Left cardiac atrium (tissue), 4 donors: ENCODE measurements at places on chromosomes 16 and 17. TPM values are rescaled to one million over a fixed set of nuclear protein-coding genes. Genes with fewer than 3 reads are reported as not detected.

GRCh38 chr17:9273428-9274391, 252.4 kb downstream of the NTN1 start:
- DNase-seq: peak; percentile 40

DNA sequence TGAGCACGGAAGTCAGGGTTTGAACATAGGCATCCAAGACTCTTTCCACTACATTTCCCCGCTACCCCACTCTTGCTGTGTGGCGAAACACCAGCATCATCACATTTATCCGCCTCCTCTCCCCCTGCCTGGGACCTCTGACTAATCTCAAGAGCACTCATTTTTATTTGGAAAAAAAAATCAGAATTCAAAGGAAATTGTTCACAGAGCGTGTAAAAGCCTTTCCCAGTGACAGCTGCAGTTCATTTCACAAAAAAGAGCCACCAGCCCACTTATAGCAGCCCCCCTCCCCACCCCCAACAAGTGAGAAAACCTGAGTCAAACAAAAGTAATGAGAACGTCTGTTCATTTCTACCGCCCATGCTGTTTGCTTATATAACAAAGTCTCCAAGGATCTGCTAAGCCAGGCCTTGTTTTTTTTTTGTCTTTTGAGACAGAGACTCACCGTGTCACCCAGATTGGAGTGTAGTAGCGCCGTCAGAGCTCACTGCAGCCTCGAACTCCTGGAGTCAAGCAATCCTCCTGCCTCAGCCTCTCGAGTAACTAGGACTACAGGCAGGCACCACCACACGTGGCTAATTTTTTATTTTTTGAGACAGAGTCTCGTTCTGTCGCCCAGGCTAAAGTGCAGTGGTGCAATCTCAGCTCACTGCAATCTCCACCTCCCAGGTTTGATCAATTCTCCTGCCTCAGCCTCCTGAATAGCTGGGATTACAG, 48.3 kb upstream of the HAPSTR1 start:
- DNase-seq: no peak

- no peak for DNase-seq
These were observed 99.7 kb upstream of the RBL2 start for GRCh38 chr16:53334581-53334980.

- no peak for DNase-seq
These were observed 16.9 kb downstream of the ADAD2 start for GRCh38 chr16:84207879-84208278.

- DNase-seq: no peak
These were observed 10.4 kb downstream of the CANT1 start for GRCh38 chr17:78999056-78999768.

- DNase-seq: no peak
These were observed 100.0 kb upstream of the CREBBP start for GRCh38 chr16:3980253-3981111.

GRCh38 chr17:64496348-64496785, 487 bp downstream of the POLG2 start:
- DNase-seq: no peak

DNA sequence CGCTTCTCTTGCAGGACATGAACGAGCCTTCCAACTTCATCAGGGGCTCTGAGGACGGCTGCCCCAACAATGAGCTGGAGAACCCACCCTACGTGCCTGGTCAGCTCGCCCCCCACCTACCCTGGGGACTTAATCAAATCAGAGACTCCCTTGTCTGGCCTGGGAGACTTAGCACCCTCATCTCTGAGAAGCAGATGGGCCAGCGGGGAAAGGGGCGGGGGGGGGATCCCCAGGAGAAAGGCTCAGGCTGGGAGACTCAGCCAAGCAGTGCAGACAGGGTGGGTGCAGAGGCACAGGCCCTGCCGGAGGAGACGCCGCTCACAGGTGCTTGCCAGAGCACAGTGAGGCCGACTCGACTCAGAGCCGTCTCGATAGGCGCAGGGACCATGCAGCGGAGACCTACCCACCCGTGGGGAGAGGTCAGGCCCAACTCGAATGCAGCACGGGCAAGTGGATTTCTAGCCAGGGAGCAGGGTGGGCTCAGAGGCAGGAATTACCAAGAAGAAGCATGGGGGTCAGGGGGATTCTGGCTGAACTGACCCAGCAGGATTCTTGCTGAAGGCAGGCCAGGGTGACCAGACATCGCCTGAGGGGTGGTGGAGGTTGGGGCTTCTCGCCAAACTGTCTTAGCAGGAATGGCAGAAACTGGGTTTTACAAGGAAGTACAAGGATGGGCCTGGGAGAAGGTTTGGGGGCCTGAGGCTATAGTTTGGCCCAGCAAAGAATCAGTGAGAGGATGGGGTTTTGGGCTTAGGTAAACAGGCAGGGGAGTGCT, 9.7 kb downstream of the GAA start:
- no peak for DNase-seq

GRCh38 chr16:73255031-73255430, 207.1 kb upstream of the ZFHX3 start:
- no peak for DNase-seq

DNA sequence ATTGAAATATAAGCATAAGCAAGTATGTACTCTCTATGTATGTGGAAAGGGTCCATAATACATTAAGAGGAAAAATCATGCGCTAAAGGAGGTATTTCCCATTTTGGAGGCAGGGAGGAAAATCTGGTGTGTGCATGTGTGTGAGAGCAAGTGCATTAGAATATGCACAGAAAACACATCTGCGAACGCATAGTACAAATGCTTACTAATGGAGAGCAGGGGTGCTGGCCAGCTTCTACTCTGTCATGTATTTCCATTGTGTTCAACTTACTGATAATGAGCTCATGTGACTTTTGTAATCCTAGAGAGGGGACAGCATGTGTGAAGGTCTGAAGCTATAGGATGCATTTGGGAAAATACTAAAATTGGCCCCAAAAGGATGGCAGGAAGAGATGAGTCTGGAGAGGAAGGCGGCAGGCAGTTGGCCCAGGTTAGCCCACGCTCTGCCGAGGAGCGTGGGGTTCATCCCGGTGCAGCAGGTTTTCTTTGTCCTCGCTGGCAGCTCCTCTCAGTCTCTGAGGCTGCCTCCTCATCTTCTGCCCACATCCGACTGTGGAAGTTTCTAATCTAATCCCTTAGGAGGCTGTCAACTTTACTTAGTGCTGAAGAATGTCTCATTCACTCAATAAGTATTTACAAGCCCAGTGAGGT, 17.8 kb upstream of the KSR1 start:
- no peak for DNase-seq

GRCh38 chr17:79840989-79841286, 1.7 kb upstream of the CBX4 start:
- no peak for DNase-seq

DNA sequence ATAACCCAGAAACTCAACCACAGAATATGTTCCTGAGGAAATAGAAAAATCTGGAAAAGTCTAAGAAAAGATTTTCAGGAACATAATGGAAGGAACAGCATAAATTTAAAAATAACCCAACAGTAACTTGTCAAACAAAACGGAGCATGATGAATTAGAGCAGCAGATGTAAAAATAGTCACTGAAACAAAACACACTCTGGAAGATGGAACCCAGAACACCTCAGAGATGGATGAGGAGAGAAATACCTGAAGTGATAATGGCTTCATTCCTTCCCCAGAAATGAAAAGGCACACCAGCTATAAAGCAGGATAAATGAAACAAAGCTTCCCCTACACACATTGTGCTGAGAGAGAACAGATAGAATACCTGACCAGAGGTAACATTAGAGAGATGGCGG, 6.3 kb downstream of the TK1 start:
- no peak for DNase-seq

KRTAP4-1 gene
- not detected for total RNA-seq

HBQ1 gene
- not detected for total RNA-seq

SLC38A8 gene
- not detected for total RNA-seq

PLD6 gene
- total RNA-seq: 5.8 TPM

CCL2 gene
- total RNA-seq: 36.8 TPM

OR3A3 gene
- total RNA-seq: not detected

ARMC5 gene
- 8.9 TPM for total RNA-seq

RRAD gene
- total RNA-seq: 325 TPM
